ENCODE measurements at places on chromosomes 7 and 10. TPM values are rescaled to one million over a fixed set of nuclear protein-coding genes. Genes with fewer than 3 reads are reported as not detected.

DNA sequence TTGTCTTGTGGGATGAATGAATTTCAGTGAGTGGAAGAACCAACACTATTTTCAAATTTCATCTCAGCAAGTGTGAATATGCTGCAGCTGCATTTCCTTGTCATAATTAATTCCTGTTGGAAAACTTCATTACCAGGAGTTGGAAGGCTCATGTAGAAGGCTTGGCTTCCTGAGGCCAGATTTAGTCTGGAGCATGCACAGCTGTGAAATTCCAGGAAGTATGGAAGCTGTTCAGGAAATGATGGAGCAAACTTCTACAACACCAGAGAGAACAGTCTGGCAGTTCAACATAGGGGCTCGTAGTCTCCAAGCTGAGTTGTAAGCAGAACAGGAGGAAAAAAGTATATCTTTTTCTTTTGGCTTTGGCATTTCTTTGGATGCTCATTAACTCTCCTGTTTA, 1439.9 kb upstream of the CELF2 start:
- DNase-seq: no peak

Gene HGF
- not detected for total RNA-seq

DNA sequence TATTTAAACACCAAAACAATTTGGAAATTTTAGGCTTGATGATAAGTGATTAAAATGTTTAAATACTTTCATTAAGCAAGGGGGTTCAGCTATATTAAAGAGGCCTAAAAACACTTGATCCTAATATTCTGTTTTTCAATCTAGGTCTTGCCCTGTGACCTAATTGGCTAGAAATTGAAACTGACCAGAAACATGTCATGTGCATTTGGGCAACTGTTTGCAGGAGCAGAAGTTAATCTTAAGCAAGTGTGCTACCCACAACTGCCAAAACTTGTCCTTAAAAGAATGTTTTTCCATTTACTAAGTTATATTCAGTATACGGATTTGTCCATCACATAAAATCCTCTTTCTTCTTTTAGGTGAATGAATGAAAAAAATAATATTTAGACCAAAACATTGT, 167.3 kb downstream of the PPP1R3A start:
- DNase-seq: no peak

GRCh38 chr10:81688459-81688858, 186.5 kb upstream of the NRG3 start:
- DNase-seq: no peak

DNA sequence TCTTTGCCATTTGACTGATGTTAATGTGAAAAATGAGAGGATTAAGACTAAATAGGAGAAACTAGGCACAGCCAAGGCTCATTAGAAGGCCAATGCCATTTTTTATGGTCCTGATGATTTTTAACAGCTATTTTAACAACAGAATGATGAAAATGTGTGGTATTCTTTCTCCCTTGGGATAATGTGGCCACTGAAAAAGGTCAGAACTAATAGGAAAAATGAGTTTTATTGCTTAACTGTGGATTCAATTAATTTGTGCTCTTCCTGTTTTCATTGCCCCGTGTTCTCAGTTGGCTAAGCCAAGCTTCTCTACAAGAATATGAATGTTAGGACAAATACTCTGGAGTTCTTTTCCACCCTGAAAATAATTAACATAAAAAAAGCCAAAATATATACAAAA, 56.6 kb downstream of the BMPER start:
- DNase-seq: no peak

Gene HDAC9
- 84.5 TPM for total RNA-seq

Gene GPR26
- 0.55 TPM for total RNA-seq

- no peak for DNase-seq
These were observed 830 bp upstream of the BMI1 start for GRCh38 chr10:22319980-22320558.

DNA sequence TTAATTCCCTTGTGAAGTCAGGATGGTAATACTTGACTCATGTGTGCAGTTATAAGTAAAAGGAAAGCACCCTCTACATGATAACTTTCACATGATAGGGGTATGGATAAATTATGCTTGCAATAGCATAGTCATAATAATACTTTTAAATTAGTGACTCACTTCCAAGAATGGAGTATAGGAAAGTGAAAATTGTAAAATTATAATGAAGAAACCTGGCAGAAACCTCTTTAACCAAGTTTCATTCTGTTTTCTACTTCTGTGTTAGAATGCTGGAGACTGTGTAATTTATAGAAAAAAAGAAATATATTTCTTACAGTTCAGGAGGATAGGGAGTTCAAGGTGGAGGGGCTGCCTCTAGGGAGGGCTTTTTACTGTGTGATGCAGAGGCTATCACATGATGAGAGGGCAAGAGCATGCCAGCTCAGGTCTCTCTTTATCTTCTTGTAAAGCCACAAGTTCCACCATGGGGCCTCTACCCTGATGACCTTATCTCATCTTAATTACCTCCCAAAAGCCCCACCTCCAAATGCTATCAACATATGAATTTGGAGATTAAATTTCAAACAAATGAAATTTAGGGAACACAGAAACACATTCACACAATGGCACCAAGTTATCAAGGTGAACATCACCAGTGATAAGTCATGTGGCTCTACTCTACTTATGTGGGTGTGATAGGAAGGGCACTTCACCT, 43.2 kb downstream of the HDAC9 start:
- DNase-seq: no peak

GRCh38 chr7:77208416-77208815, 8.8 kb upstream of the FGL2 start:
- DNase-seq: no peak

DNA sequence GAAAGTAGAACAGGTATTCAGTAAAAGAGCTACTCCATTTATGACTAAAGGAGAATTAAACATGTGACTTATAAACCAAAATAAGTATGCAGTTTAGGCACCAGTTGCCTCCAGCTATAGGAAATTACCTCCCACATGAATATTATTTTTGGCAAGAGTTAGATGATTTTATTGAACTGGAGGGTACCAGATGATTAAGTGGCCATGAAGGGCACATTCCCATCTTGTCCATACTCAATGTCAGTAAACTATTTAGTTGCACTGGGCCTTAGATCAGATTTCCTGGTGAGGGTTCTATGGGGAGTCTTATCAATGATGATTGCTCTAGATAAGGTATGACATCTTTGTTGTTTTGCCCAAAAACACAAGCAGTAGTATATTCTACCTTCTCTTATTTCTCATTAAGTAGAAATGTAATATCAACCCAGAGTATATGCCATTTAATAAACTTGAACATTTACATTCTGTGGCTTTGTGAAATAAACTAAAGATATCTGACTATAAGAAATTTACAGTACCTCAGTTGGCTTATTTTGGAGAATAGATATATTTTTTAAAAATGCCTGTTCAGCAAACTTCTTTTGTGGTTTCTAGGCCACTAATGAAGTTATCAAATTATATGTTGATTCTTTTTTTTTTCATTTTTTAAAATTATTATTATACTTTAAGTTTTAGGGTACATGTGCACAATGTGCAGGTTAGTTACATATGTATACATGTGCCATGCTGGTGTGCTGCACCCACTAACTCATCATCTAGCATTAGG, 145.3 kb downstream of the SEMA3A start:
- DNase-seq: no peak

DNA sequence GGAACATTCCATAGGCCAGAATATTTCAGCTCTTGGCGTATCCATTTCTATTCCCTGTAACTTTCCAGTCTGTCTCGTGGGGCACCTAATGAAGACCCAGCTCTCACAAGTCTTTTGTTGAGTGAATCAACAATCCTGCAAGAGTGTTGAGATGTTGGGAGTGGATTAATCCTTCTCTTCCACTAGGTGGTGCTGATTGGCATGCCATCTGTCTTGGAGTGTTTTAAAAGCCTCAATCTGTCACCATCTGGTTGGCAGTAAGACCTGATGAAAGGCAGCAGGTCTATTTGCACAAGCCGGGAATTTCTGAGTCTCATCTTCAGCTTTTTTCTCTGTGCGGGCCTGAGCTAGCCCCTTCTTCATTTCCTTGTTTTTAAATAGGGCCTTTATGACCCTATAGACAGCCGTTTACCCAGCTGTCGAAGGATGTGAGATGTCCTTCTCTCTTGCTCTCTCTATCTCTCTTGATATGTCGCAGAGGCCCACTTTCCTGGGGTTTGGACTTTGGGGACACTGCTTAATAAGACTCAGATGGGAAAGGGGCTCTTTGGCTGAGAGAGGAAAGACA, 180.5 kb downstream of the ZNF365 start:
- DNase-seq: no peak

GRCh38 chr10:74012480-74012879, 14.6 kb downstream of the VCL start:
- no peak for DNase-seq

Gene LMOD2
- total RNA-seq: not detected

DNA sequence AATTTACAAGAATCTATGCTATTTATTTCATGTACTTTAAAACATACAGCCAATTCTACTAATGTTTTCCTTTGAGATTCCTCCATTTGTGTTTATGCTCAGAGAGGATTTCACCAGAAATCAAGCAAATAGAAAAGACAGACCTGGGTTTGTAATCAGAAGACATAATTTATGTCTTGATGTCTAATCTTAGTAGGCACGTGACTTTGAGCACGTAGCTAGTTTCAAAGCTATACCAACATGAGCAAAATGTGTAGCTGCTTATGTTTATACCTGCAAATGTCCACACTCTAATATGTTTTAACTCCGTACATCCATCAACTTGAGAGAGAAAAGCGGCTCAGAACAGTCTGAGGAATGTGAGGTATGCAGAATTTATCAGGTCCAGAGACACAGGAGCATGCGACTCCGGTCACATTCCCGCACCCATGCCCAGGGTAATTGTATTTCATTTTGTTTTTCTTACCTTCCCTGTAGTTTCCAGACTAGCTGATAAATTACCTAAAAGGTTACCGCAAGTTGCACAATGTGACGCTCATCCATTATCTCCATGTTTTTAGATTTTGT, 40.0 kb downstream of the SVOPL start:
- DNase-seq: no peak

DNA sequence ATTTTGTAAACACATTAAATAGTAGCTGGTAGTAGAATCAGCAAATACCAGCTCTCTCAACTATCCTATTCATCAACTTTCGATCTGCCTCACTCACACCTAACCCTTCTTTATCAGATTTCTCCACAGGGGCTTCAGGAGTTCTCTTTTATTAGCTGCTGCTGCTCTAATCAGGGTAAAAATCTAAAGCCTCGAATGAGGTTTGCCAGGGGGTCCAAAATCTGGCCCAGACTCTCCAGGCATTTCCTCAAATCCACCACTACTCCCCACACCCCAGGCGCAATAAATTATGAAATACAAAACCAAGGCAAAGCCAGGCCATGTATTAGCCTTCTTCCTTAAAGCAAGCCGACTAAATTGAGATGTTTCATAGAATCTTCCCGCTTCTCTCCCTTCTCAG, 2.3 kb downstream of the RNF216 start:
- DNase-seq: no peak

GRCh38 chr7:151705636-151706276, 171.2 kb downstream of the PRKAG2 start:
- no peak for DNase-seq

GRCh38 chr7:20520530-20520929, 94.9 kb upstream of the ABCB5 start:
- no peak for DNase-seq

Gene FXYD4
- total RNA-seq: not detected

- no peak for DNase-seq
These were observed 104.9 kb upstream of the ZNF92 start for GRCh38 chr7:65268782-65269149.

- no peak for DNase-seq
These were observed 143.2 kb upstream of the RET start for GRCh38 chr10:42933448-42934340.

Gene ZNF736
- total RNA-seq: 9.3 TPM

- DNase-seq: no peak
These were observed 3.8 kb upstream of the GTF2IRD1 start for GRCh38 chr7:74449809-74450397.

Gene TMEM176A
- total RNA-seq: 18.9 TPM

DNA sequence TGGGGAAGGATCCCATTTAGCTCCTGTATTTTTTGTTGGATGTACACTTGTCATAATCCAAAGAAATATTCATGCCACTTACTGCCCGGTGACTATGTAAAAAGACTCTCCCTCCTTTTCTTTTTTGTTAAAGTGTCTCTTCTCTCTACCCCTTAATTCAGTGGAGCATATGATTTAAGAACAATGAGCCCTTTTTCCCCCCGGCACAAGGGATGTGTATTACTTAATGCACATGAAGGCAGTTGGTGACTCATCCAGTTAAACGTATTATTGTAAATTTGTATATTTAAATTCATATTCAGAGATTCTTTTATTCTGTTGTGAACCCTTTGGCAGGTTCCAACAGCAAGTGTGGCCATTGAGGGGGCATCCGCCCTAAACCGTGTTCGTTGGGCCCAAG, 241.9 kb downstream of the SLC25A13 start:
- no peak for DNase-seq

DNA sequence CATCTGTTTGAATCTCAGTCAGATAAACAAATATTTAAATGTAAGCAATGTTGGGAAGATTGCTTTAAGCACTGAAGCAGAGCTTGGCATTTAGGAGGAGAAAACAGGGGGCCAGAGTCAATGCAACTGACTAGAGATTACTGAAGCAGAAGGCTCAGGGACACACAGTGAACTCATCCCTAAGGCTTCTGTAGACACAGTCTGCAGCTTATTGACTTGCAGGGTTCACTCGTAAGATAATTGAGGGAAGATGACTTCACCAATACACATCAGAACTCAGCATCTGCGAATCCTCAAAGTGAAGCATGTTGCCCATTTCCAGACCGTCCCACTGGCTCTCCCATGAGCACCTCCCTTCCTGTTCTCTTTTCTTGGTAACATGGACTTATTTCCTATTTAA, 363.4 kb upstream of the PFKP start:
- no peak for DNase-seq

- DNase-seq: no peak
These were observed 3.6 kb upstream of the TBX20 start for GRCh38 chr7:35257251-35258124.

All from kidney epithelial cell (primary cell).